Fibroblast of gingiva (primary cell): ENCODE measurements at places on chromosomes 1 and 21.

DNA sequence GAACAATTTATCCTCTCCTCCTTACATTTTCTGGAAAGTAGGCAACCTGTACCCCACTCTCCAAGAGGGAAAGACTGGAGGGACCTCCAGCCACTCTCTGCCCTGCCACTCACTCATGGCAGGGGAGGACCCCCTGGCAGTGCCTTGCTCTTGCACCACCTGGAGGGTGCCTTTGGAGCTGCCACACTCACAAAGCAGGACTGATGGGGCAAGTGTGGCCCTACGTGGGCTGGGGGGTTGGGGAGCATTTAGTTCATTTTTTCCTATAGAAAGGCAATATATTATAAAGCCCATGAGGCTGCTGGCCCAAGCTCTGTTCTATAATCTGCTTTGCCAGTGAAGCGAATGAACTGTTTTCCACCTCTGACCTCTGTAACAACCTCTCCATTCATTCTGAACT, 50.3 kb downstream of the GPR161 start:
- no peak for DNase-seq

DNA sequence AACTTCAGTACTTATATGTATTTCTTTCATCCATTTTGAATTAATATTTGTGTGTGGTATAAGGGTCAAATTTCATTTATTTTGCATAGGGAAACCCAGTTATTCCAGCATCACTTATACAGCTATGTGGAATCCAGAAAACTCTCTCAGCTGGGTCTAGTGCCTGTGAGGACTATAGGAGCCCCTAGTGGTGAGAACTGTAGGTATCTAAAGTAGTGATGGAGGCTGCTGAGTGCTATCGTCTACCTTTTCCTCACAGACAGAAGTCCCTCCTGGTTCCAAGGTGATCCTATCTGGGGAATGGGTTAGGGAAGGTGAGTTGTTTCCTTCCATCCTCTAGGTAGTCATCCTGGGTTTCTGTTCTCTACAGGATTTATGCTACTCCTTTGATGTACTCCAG, 352.0 kb upstream of the C1orf87 start:
- peak; percentile 12 for DNase-seq

GRCh38 chr1:44611866-44612265, 62.4 kb downstream of the TMEM53 start:
- no peak for DNase-seq

DNA sequence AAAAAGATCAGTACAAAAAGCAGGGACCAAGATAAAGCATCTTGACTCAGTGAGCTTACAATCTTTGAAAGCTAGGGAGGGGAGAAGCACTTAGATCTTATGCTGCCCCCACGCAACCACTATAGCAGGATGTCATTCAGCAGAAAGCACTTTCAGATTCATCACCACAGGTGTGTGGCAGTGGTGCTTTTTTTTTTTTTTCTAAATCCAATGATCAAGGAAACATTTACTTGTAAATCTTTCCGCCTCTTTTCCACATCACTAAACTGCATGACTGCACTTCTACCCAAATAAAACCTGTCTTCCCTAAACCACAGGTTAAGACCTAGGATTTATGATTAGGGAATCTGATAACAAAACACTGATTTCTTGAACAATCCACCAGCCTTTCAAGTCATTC, 154.8 kb downstream of the SLC45A1 start:
- DNase-seq = no peak

GRCh38 chr1:61953076-61953789, 211.0 kb downstream of the PATJ start:
- peak; percentile 44 for DNase-seq

- no peak for DNase-seq
Measured at GRCh38 chr1:206829875-206830274, 35.5 kb upstream of the IL20 start.

DNA sequence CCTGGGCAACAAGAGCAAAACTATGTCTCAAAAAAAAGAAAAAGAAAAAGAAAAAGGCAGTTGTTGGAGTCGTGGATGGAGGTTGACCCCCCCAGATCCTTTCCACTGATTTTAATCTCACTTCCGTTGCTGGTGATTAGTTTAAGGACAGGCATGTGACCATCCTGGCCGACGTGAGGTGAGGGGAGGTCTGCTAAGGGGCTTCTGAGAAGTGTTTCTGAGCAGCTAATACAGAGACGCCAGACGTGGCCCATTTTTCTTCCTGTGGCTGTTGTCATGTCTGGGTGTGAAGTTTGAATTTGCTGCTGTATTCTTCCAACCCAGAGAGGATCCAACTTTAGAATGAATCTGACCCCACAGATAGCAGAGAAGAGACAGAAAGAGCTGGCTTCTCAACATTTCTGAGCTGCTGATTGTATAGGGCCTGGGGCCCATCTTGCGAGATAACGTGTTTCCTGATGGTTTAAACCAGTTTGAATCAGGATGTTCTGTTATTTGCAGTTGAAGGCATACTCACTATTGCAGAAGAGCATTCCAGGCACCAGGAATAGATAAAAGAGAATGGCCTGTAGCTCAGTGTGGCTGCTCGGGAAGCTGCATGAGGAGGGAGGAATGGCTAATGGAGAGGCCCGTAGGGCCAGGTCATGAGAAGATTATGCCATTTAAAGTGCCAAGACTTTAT, 22.8 kb upstream of the SSBP3 start:
- no peak for DNase-seq

DNA sequence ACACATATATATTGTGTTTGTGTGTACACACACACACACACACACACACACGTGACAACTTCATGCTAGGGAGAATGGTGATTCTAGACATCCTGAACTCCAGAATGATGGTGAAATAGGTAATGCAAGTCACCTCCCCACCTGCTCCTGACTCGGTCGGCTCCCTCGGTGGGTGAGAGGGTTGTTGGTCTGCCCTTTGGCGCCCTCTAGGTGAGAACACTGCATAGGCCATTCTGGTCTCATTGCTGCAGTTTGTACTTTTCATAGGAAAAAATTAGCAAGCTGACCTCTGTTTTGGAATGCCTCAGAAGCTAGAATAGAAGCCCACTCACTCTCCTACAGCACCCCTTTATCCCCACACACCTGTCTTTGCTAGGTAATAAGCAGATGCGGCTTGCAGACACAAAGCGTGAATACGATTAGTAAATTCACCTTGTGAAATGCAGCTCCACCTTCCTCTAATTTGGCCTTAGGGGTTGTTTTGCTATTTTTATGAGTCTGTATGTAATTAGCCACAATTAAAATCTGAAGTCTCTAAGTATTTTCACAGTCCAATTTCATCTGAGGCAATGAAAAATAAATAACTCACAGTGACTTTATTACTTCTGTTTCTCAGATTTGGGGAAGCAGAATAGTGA, 130.0 kb upstream of the KCNJ15 start:
- peak; percentile 4 for DNase-seq

GRCh38 chr1:197285526-197286205, 17.6 kb downstream of the CRB1 start:
- DNase-seq = no peak

DNA sequence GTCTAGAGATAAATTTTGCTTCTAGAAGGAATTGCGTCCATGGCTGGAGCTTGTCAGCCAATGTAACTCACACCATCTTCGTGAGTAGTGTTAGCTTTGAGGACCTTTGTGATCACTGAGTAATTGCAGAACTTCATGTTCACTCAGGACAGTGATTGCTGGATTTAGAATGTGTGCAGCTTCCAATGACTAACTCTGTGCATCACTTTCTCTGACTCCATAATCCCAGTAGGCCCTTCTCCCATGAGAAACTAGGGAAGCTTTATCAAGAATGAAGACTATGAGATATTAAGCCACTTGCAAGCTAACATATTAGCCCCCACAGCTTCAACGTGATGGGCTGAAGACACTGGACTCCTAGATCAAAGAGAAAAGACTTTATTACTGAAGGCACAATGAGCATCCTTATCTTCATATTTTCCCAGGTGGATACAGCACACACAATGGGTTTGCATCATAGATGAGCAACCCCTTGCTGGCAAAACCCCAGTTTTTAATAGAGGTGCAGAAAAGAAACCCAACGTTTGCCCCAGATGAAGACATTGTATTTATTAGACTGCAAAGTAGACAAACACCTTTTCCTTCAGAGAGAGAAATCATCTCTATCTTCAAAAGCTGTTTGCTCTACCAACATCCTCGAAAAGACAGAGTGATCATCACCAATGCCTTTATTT, 561.0 kb downstream of the LTN1 start:
- no peak for DNase-seq

- DNase-seq = no peak
Measured at GRCh38 chr21:37873655-37874054, 42.6 kb downstream of the KCNJ6 start.

- no peak for DNase-seq
Measured at GRCh38 chr1:1441002-1441888, 5.8 kb downstream of the VWA1 start.
